ENCODE measurements at places on chromosomes 16 and 17.

- DNase-seq, result no peak
Measured at GRCh38 chr16:88907768-88908167, 41.3 kb upstream of the PABPN1L start.

- DNase-seq, result peak; percentile 38
Measured at GRCh38 chr16:81004646-81005353, 1.9 kb downstream of the CMC2 start.

GRCh38 chr16:79076047-79076767, 524.3 kb downstream of the MAF start:
- DNase-seq, result no peak

DNA sequence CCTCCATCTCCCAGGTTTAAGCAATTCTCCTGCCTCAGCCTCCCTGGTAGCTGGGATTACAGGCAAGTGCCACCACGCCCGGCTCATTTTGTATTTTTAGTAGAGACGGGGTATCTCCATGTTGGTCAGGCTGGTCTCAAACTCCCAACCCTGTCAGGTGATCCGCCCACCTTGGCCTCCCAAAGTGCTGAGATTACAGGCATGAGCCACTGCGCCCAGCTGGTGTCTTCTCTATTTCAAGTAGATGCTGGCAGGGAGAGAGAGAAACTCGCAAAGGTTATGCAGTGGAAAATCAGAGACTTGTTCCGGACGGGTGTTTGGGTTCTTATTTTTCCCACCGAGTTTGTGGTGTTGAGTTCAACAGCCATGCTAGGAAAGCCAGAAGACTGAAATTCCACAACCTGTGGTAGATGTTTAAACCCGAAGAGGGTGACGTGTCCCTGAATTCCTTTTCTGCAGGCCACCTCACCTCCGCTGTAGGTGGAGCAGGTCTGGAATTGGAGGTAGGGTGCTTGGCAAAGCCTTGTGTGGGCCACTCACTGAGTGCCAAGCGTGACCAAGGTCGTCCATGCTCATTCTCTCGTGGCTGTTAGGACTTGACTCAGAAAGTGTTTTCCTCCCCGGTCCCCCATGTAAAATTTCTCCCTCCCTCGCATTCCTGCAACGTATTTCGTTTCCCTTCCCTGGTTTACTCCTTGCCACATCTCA, 7.3 kb upstream of the ZDHHC7 start:
- DNase-seq, result no peak

DNA sequence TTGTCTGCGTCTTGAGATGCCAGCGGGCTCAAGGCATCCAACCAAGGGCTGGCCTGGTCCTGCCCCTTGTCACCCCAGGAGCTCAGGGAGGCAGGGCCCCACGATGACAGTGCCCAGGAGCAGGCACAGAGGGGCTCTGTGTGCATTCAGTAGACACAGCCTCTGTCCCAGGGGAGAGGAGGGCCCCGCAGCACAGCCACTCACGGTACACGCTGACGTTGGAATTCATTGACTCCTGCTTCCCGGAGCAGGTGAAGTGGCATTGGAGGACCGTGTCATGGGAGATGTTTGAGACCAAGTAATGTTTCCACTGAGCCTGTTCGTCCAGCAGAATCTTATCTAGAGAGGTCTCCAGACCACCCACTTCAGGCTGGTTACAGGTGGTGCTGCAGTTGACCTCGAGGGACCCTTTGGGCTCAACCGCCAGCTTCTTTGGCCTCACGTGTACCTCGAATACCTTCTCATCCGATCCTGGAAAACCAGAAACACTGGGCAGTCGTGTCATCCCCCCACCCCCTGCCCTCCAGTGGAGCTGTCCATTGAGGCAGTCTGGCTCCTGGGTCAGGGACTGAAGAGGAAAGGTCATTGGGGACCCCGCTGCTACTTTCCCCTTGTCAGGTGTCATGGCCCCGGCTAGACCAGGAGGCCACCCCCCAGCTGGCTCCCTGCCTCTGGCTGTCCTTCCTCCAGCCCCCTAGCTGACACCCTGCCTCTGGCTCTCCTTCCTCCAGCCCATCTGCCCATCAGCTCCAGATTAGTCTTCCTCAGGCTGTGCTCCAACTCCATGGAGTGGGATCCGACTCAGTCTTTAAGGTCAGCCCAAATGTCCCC, 7.0 kb downstream of the PRR29 start:
- no peak for DNase-seq

DNA sequence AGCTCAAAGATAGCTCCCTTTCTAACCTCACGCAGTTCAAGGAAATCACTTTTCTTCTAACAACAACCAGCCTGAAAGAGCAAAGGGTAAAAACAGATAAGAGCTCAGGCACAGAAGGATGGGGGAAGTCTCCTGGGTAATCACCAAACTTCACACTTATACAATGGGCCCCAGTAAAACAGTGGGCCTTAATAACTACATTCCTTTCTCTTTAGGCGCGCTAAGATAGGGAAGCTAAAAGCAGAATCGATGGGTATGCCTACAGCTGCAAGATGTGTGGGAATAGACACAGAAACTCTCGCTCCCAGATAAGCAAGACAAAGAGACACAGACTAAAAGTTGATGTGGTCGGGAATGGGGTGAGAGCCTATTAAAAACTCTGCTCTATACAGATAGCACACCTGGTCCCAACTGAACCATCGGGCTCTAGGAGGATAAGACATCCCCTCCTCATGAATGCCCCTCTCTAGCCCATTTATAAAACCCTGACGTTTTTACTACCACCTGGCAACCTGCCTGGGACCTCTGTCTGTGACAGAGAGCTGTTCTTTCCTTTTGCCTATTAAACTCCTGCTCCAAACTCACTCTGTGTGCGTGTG, 826 bp downstream of the LYZL6 start:
- no peak for DNase-seq

GRCh38 chr16:21628121-21628726, 24.2 kb downstream of the IGSF6 start:
- no peak for DNase-seq

DNA sequence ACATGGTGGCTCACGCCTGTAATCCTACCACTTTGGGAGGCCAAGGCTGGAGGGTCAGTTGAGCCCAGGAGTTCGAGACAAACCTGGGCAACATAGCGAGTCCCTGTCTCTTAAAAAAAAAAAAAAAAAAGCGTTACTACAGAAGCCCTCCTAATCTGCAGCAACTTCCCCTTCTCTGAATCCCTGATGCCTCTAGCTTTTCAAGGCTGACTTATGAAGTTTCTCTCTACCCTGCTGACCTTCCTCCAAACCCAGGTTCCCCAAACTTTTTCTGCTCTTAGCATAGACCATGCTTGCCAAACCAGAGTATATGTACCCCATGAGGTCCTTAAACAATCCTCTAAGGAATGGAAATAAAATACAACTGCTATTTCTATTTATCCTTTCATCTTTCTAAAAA, 16.4 kb downstream of the LYRM1 start:
- no peak for DNase-seq

GRCh38 chr16:12258861-12259645, 282.5 kb downstream of the SNX29 start:
- no peak for DNase-seq

DNA sequence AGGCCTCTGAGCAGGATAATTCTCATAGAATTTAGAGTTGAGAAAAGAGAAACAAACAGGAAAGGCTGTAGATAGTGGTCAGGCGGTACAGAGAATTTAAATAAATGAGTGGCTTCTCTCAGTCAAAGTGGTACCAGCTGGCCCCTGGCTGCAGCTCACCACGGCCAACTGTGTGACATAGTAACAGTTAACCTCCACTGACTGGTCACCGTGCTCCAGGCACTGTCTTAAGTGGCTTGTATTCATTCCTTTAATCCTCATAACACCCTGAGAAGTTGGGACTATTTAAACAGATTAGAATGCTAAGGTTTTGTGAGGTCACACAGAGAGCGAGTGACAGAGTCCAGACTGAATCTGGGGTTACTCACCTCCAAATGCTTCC, 108.9 kb downstream of the GNAO1 start:
- DNase-seq, result no peak

DNA sequence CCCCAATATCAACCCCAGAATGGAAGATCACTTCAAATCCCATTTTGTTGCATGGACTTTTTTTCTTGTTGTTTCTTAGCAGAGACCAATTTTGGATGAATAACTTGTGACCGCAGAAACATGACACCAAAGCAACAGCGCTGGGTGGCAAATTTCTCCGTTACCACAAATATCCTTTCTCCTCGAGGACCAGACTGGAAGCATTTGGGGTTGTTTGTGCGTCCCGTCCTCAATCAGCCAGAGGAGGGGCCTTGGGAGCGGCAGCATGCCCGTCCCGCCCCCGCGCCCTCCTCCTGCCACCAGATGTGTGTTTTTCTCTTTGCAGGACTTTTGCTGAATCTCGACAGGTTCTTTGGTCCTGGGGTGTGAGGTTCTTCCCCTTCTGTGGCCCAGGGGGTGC, 282.5 kb upstream of the FOXF1 start:
- DNase-seq, result no peak

DNA sequence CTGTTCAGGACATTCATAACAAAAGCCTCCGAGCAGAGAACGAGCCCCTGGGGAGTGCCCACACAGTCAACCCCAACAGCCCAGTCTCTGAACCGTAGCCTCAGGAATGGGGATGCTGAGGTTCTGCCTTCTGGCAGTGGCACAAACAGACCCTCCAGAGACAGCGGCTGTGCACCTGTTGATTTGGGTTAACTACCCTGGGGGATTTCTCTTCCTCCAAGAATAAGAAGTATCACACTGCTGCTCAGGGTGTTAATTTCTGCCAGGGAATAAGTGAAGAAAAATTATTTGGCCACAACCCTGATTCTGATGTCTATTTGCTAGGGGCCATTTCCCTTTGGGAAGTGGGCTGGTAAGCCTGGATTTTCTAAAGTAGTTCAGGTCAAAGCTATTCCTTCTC, 51.0 kb upstream of the PIRT start:
- no peak for DNase-seq

DNA sequence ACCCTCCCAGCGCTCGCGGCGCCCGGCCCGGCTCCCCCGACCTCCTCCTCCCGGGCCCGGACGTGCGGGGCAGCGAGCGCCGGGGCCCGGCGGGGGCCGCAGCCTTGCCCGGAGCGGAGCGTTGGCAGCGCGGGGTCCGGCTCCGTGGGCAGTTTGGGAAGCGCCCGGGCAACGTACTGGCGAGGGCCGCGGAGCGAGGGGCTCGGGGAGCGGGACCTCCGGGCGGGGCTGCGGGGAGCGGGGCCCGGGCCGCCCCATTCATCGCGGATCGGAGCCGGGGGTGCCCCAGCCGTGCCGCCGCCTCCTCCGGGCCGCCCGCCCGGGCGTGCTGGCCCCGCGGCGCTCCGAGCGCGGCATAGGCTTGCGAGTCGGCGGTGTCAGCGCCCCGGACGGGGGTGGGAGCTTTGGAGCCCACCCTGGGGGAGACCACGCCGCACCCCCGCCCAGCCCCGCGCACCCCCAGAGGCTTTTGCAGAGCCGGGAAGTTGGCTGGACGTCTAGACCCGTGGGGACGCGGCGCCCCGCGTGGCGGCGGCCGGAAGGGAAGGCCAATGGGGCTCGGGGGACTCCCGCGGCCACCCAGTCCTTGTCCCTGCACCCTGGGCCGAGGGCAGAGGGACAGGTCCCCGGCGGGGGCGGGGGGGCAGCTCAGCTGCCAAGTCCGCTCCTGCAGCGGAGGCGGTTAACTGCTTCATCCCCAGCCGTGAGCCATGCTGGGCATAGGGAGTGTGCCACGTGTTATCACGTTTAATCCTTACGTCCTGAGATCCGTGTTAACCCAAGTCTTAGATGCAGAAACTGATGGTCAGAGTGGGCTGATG, 852 bp downstream of the ZNF469 start:
- no peak for DNase-seq

- DNase-seq, result no peak
Measured at GRCh38 chr17:57559634-57560318, 185.3 kb downstream of the CCDC182 start.

DNA sequence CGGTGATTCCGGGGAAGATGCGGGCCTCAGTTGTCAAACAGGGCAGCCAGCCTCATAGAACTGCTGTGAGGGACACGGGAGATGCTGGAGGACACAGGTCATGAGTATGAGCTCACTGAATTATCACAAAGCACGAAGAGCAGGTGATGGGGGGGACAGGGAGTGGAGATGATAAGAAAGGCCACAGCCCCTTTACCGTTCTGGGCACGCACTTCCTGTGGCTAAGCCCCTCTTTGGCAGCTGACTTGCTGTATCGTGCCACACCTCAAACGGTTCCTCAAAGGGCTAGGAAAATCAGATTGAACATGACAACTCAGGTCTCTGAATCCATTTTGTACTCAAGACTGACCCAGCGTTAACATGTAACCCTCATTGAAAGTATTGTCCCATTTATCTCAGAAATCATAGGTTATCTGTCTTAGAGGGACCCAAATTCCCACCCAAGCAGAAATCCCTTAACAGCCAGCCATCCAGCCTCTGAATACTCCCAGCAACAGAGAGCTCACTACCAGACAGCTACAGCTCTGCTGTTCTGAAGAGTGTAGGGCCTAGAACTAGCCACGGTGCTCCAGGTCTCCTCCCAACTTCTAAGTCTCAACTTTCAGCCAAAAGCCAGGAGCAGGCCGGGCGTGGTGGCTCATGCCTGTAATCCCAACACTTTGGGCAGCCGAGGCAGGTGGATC, 5.0 kb upstream of the SRL start:
- DNase-seq, result no peak

GRCh38 chr16:57128771-57129389, 36.5 kb downstream of the CPNE2 start:
- DNase-seq, result no peak

DNA sequence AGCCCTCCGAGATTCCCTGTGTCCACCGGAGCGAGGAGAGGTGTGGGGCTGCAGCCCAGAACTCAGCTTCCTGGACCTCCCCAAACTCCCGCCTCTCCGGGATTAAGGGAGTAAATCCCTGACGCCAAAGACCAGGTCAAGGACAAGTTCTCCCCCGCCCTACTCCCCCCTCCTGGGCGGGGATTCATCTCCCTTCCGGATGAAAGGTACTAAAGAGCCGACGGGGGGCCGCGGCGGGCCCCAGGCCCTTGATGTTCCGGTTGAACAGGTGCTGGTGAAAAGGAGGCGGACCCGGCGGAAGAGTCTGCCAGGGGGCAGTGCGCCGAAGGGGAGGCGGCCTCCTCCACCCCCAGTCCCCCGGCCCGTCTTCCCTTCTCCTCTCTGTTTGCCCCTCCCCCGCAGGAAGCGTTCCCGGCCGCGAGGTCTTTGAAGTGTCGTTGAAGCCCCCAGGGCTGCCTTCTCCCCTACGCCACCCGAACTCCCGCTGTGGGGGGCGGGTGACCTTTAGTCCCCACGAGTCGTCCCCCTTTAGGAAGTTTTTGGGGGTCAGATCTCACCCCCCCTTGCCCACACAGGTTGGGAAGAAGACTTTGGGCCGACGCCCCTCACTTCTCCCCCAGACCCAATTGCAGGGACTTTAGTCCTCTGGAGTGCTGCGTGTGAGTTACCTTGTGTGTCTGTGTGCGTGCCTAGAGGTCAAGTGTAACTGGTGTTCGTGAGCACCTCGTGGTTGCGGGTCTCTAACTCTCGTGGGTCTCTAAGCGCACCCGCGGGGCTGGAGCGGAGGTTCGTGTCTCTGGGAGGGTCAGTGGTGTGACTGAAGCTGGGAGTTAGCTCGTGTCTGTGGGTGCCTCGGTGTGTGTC, 1.1 kb upstream of the MLLT6 start:
- DNase-seq, result peak; percentile 78

DNA sequence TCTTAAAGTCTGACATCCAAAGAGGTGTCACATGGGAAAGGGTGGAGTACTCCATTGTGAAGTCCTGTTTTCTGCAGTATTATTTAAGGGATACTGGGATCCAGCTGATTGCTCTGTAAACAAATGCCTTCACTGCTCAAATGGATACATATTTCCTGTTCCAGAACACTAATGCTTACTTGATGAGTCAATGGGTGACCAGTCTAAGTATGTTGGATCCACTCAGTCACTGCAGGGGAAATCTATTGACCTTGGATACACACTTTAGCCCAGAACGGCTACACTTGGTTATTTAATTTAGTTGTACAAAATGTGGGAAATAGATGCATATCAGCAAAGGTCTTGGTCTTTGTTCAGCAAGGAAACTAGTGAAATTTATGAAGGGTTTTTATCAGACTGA, 261.4 kb downstream of the MAP2K4 start:
- DNase-seq, result no peak

Measured in germinal center (tissue), 1 donor.